ENCODE measurements at places on chromosomes 1 and 21.

GRCh38 chr21:19899645-19900044, 1098.6 kb upstream of the NCAM2 start:
- no peak for DNase-seq

GRCh38 chr1:164785841-164786534, 227.0 kb downstream of the PBX1 start:
- DNase-seq: no peak

DNA sequence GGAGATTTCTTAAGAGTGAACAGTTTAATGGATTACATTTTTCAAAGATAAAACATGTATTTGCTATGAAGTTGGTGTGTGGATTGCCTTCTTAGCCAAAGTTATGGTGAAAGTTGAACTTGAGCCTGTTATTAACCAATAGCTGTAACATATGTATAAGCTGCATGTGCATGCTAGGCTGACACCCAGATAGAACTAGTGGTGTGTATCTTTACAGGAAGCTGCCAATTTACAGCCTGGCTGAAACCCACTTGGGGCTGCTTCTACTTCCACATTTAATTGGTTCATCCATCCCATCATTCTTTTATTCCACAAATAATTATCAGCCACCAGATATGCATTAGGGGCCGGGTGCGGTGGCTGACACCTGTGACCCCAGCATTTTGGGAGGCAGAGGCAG, 3.3 kb downstream of the PLA2G5 start:
- no peak for DNase-seq

GRCh38 chr1:9345922-9346321, 53.2 kb downstream of the SPSB1 start:
- DNase-seq: no peak

- no peak for DNase-seq
Observed at GRCh38 chr1:156075162-156075561, 7.1 kb downstream of the MEX3A start.

GRCh38 chr1:2227346-2228156, 568 bp upstream of the SKI start:
- DNase-seq: peak; percentile 94

DNA sequence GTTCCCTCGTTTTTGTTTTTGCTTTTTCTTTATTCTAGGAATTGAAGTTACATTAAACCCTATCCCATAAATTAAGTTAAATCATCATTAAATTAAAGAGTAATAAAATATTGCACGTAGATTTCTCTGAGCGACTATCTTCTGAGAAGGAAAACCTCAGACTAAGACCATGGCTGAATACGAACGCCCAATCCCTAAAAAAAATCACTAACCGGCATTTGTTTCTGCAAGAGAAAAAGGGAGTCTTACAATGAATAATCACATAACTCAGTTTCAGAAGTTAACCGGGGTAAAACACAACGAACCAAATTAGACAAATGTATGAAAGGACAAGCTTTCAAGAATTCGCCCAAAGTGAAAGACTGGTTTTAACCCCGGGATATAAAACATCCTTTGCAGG, 1.3 kb downstream of the PIK3R3 start:
- DNase-seq: no peak

All from stimulated activated CD4-positive, alpha-beta T cell treated with anti-CD3 and anti-CD28 coated beads, TNF-alpha, amount 100 ng/mL, for 48 hours (primary cell).